ENCODE measurements at places on chromosomes 6 and 20.

DNA sequence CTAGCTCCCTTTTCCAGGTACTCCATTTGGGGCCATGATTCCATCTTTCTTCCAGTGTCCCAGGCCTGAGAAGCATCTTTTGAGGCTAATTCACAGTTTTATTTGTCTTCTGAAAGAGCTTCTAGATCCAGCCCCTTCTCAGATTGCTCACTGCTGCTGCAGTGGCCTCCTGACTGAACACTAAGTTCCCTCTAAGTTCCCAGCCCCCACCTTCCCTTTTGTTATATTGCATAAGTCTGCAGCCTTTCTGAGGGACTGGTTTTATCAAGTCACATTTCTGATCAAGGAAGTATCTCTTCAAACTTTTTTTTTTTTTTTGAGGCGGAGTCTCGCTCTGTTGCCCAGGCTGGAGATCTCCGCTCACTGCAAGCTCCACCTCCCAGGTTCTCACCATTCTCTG, 10.7 kb downstream of the MAPRE1 start:
- DNase-seq = peak; percentile 92

DNA sequence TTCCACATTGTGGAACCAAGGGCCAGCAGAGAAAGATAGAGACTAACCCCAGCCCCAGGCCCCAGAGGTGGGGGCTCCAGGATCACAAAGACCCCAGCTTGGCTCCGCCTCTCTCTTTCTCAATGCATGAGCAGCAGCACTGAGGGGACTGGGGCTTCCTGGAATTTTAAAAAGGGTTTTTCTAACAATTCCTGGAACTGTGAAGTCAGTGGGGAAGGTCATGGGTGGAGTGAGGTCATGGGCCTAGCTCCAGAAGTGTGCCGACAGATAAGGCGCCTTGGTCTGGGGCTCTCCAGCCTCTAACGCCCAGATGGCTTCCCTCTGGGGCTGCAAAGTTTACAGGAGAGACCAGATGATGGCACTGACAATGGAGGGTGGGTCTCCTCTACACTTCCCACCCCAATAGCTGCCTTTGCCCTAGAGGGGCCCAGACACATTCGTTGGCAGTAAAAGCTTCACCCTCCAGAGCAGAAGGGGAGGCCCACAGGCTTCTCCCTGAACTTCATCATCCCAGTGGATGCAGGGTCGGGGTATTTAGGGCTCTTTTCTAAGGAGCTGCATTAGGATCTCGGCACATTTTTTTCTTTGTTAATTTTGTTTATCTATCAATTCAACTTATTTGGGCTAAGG, 46.9 kb upstream of the CD93 start:
- DNase-seq = peak; percentile 83

DNA sequence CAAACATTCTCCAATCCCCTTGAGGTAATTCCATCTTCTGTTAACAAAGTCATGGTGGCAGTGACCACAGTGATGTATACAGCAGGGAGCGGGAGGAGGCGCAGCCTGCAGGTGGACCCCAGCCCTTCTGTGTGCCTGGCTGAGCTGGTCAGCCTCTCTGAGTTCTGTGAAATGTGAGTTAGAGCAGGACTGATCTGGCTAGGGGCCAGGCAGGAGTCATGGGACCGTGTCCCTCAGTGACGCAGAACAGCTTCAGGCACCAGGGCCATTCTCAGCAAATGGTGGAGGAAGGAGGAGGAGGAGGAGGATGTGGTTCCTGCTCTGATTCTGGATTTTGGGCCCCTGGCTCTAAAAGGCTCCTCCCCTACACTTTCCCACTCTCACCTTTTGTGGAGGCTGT, 6.9 kb downstream of the PHACTR3 start:
- no peak for DNase-seq

DNA sequence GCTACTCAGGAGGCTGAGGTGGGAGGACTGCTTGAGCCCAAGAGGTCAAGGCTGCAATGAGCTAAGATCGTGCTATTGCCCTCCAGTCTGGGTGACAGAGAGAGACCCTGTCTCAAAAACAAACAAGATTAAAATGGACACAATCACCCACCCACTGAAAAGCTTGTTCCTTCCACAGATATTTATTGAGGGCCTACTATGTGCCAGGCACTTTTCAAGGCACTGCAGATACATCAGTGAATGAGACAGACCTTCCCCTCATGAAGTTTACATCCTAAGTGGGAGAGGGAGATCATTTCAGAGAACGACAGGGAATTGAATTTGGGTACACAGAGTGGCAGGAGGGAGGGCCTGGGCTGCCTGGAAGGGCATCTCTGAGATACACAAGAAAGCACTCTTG, 14.4 kb downstream of the RSPO4 start:
- no peak for DNase-seq

GRCh38 chr6:162119341-162119740, 608.2 kb downstream of the PRKN start:
- peak; percentile 76 for DNase-seq

DNA sequence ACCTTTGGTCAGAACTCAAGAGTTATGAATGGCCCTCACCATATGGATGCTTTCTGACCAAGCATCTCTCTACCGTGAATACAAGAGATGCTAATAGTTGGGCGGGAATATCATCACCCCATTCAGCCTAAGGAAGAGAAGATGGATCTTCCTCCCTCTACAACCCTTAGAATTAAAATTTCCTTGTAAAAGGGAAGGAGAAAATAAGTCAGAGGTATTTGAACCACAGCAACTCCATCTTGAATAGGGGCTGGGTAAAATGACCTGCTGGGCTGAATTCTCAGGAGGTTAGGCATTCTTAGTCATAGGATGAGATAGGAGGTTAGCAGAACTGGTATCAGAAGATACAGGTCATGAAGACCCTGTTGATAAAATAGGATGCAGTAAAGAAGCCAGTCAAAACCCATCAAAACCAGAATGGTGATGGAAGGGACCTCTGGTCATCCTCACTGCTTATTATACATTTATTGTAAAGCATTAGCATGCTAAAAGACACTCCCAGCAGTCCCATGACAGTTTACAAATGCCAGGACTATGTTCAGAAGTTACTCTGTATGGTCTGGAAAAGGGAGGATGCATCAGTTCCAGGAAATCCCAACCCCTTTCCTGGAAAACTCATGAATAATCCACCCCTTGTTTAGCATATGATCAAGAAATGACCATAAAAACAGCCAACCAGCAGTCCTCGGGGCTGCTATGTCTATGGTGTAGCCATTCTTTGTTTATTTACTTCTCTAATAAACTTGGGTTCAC, 101.2 kb downstream of the DTNBP1 start:
- no peak for DNase-seq

DNA sequence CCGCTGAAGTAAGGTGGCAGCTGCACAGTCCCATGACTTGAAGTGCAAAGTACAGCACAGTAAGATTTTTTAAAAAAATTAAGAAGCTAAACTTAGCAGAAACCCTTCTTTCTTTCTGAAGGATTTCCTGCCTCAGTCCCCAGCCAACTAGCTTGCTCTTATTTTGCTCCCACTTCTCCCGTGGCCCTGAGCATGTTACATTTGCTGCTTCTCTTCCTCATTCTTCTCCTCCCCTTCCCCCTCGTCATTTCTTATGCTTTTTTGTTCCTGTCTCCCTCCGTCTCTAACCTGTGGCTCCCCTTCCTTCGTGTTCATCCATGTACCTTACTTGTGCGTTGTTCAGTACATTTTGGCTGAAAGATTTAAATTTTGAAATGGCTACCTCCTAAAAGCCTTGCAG, 123.0 kb downstream of the SASH1 start:
- no peak for DNase-seq

- no peak for DNase-seq
Observed at GRCh38 chr6:145744619-145745018, 9.3 kb upstream of the EPM2A start.

DNA sequence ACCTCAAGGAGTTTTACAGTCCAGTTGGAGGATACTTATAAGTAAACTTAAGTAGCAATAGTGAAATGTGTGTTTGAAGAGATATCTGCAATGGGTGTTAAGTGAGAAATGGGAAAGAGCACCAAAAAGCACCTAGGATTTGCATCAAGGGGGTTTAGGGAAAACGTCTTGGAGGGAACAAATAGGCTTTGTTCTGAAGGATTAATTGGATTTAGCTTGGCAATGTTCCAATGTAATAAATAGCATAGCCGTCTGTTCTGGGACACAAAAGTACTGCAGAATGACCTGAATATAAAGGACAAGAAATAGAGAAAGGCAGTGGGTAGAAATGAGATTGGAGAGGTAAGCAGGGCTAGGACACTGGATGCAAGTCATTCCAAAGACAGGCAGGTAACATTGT, 2.8 kb upstream of the MYO6 start:
- DNase-seq = no peak

DNA sequence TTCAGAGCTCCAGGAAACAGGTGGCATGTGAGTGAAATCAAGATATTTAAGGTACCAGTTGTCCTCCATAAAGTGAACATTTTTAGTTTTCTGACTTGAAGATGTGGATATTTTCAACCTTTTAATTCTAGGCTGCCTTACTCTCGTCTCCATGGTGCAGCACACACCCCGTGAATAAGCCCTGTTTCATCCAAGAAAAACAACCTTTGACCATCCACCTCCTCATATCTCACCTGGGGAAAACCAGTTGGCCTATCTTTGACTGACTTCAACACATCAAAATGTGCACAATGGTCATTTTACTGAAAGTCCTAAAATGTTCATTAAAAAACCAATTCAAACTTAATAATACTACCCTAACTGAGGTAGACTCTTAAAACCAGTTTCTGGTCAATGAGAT, 73.8 kb upstream of the CD2AP start:
- no peak for DNase-seq

DNA sequence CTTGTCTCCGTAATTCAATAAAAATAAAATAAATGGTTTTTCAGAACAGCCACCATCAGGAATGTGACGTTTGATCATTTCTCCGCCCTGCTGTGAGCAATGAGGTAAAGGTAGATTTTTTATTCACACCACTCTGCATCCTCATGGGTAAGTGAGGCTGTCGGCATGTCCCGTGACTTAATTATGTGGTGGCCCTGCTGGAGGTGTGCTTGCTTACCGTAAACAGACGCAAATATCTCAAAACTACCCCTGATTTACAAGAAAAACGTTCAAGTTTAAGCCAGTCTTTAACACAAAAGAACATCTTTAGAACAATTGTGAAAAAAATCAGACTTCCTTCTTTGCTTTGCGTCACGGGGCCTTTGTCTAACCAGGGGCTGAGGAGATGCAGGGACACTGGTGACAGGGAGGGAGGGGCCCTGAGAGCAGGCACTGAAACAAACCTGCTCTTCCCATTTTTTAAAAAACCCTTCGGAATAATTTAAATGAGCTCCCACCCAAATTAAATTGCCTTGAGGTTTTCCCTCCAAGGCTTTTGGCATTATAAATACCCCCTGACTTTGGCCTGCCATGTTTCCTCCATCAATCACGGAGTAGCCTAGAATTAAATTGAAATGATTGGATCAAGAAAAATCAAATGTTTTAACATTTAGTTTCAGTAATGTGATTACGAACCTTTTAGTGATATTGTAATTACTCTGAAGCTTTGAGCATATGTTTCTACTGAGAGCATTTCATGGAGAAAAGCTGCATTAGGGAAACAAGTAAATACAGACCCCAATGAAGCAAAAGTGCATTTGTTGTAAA, 13.4 kb downstream of the PRKN start:
- DNase-seq = no peak

DNA sequence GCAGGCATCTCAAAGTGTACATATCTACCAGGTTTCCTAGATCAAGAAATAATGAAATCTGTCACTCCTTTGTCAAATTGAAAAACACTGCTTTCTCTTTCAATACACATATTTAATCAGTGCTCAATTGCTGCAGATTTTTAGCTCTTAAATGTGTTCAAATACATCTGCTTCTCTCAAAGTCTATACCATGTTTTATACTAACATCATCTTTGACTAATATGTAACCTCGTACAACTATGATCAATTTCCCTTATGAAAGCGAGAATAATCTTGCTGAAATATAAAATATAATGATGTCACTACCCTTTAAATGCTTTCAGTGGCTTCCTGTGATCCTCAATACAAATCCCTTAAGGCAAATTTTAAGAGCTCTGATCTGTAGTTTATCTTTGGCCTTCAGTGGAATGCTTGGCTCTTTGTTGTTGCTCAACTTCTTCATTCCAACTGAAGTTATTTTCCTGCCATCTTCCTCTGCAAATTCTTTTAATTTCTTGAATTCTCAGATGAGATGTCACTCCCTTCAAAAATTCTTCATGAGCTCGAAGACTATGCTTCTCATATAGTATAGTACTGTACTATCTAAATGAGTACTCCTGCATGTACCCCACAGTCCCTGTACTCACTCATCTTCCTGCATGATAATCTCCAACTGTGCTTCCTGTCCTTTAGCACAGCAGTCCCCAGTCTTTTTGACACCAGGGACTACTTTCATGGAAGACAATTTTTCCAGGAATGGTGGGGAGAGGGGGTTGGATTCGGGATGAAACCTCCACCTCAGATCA, 545.1 kb upstream of the GJE1 start:
- no peak for DNase-seq

DNA sequence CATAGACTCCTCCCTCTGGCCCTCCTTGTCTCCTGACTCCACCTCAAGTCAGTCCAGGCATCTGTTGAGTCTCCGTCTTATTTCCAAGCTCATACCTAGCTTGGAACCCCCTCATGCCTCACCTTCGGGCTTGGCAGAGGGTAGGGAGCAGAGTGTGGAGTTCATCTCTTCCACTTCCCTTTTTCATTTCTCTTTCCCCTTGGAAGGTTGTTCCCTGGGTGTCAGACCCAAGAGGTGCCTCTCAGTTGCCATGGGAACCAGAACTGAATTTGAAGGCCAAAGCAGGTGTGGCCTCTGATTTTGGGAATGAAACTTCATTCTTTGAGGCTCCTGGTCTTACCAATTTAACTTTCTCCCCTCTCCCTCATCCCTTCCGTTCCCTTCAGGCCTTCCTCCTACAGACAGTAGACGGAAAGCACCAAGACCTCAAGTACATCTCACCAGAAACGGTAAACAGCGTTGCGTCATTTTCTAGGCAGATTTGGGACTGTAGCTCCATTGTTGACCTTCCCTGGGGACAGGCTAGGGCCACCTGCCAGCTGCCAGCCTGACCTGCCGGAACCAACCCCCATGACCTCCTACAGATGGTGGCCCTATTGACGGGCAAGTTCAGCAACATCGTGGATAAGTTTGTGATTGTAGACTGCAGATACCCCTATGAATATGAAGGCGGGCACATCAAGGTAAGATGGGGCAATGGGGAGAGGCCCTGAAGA, 6.6 kb downstream of the CDC25B start:
- DNase-seq = no peak

DNA sequence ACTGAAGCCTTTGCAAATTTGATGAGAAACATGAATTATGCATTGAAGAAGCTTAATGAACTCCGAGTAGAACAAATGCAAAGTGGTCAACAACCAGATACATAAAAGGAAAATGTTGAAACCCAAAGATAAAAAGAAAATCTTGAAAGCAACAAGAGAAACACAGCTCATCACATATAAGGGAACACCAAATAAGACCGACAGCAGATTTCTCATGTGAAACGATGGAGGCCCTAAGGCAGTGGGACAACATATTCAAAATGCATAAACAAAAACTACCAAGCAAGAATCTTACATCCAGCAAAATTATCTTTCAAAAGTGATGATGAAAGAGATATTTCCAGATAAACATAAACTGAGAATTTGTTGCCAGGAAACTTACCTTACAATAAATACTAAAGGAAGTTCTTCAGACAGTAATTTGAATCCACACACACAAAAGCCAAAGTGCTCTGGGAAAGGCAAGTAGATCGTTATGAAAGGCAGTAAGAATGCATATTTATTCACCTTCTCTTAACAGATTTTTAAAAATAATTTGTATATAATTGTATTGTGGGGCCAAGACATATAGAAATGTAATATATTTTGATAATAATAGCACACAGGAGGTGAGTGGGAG, 22.5 kb downstream of the SLC52A3 start:
- DNase-seq = no peak

Data from suppressor macrophage treated with lipopolysaccharide for 4 hours (primary cell).